ENCODE measurements at places on chromosomes 7 and 10.

DNA sequence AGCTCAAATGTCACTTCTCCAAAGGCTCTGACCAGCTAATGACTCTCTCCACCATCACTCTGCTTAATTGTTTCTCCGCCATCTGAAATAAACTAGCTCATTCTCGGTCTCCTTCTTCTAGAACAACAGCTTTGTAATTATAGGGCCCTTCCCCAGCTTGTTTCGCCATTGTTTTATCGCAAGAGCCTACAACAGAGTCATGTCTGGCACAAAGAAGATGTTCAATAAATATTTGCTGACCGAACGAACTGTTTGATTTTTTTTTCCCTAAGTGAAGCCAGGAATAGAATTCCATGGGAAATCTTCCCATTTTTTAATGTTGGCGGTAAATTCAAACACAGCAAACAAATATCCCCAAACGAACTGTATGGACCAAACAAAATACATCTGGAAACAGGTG, 63.8 kb upstream of the NMT2 start:
- no peak for DNase-seq

GRCh38 chr10:124086787-124087671, 6.4 kb downstream of the CHST15 start:
- no peak for DNase-seq

DNA sequence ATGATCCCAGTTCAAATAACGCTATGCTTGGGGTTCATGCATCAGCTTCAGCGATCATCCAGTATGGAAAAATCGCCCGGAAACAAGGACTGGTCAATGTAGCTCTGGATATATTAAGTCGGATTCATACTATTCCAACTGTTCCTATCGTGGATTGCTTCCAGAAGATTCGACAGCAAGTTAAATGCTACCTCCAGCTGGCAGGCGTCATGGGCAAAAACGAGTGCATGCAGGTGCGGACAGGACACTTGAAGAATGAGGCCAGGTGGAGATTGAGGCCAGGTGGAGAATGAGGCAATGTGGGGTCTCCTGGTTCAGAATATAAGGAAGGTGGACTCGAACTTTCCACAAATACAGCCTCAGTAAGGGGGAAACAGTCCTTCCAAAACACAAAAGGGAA, 105.8 kb downstream of the TRRAP start:
- no peak for DNase-seq

DNA sequence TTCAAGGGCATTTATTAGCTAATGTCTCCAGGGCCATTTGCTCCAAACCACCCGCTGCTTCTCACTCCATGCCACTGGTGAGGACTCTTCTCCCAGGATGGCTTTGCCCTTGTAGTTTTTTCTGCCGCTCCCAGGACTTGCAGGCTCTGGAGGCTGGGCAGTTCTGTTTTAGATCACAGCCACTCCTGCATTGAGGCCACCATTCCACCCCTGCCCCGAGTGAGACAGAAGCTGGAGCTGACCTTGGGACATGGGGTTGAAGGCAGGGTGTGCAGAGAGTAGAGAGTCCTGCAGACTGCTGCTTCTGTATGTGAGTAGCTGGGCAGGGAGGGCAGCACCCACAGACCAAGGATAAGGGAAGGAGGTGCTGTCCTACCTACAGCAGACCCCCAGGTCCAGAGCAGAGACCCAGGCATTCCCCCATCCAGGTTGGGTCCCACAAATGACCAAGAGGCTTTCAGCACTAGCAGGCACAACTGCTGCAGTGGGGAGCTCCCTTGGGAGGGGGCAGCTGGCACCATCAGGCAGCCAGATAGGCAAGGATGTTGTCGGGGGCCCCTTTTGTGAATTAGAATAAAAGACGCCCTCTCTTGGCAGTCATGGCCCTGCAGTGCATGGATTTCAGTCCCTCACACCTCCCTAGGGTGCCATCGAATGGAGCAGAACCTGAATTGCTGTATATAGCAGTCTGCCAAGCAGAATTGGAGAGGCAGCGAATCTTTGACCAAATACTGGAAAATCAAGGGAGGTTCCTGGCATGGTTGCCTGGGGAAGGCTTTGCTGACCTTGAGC, 22.7 kb upstream of the ADCYAP1R1 start:
- DNase-seq = no peak

GRCh38 chr10:12720217-12720981, 281.1 kb downstream of the CCDC3 start:
- DNase-seq = no peak

DNA sequence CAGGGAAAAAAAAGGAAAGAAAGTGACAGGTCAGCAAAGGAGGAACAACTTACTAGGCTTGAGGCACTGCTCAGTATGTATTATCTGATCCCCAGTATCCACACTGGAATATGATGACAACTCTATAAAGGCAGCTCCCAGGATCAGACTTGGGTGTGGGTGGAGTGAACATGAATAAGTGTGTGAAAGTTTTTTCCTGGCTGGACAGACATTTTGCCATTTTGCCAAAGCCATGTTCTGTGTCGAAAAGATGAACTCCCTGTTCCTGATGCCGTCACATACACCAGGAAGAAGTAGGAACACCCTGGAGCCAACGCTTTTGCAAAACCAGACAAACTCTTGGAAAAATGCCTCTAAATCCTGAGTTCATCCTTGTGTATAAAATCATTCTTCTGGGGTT, 143.2 kb upstream of the MEOX2 start:
- DNase-seq = no peak

- DNase-seq = peak; percentile 32
These were observed 123.7 kb downstream of the MPP7 start for GRCh38 chr10:28179006-28179742.

- DNase-seq = no peak
These were observed 839.9 kb downstream of the CCSER2 start for GRCh38 chr10:85168243-85168642.

DNA sequence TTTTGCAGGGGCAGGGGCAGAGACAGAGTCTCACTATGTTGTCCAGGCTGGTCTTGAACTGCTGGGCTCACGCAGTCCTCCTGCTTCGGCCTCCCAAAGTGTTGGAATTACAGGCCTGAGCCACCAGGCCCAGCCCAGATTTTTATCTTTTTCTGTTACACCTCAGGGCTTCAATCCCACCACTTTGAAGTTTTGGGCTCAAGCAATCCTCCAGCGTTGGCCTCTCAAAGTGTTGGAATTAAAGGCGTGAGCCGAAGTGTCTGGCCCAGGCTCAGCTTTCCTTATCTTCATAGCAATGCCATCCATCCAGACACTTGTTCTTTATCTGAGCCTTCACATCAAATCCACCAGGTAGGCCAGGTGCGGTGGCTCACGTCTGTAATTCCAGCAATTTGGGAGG, 4.1 kb downstream of the TAF6 start:
- DNase-seq = no peak

GRCh38 chr7:104973227-104973626, 40.8 kb upstream of the KMT2E start:
- DNase-seq = no peak

DNA sequence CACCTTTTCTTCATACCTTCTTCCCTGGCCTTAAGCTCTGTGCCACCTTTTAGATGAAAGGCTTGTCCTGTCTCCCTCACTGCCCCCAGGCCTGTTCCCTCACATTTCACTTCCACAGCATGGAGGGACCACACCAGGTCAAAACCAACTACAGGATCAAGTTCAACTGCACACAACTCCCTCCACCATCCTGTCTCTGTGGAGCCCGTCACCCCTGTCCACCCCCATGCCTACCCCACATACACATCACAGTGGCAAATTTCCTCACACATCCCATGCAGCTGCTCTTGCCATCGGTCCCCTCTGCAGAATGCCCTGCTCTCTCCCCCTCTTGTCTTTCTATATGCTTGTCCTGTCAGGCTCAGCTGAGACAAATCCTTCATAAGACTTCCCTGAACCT, 154.1 kb downstream of the USP6NL start:
- DNase-seq = no peak

GRCh38 chr7:29871787-29872398, 65.6 kb downstream of the WIPF3 start:
- no peak for DNase-seq

DNA sequence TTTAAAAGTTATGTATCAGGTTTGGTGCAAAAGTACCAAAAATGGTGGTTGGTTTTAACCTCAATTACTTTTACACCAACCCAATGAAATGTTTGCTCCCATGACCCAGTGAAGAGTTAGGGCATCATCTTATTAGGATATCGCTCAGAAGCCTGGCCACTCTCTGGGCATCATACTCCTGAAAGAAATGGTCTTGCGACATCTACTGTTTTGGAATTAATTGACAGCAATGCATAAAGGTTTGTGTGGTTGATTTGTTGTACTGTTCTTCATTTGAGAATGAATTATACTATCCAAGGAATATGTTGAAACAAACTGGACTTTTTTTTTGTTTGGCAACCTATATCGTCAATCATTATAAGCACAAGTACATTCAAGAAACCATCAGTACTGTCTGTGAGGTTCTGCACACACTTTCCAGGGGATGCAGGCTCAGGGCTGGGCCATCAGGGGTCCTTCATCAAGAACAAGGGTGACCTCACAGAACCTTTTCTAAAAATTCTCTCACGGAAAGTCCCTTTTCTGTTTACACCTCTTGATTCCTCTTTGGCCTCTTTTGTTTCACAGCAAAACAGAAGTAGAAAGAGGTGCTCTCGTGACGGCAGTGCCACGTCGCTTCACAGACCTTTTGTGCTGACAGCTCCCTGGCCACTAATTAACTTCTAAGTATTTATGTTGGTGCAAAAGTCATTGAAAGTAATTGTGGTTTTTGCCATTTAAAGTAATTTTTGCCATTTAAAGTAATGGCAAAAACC, 117.2 kb upstream of the KLF6 start:
- peak; percentile 41 for DNase-seq
